Stimulated activated CD8-positive, alpha-beta memory T cell treated with anti-CD3 and anti-CD28 coated beads, Interleukin-4, amount 100 ng/mL, for 1 hour (primary cell): ENCODE measurements at places on chromosomes 6 and 20.

DNA sequence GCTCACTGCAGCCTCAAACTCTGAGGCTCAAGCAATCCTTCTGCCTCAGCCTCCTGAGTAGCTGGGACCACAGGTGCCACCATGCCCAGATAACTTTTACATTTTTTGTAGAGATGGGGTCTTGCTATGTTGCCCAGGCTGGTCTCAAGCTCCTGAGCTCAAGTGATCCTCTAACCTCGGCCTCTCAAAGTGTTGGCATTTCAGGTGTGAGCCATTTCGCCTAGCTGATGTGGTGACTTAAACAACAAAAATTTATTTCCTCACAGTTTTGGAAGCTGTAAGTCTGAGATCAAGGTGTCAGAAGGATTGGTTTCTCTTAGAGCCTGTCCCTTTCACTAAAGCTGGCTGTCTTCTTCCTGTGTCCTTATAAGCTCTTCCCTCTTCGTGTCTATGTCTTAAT is 15.0 kb upstream of the JARID2 start:
- no peak for DNase-seq

DNA sequence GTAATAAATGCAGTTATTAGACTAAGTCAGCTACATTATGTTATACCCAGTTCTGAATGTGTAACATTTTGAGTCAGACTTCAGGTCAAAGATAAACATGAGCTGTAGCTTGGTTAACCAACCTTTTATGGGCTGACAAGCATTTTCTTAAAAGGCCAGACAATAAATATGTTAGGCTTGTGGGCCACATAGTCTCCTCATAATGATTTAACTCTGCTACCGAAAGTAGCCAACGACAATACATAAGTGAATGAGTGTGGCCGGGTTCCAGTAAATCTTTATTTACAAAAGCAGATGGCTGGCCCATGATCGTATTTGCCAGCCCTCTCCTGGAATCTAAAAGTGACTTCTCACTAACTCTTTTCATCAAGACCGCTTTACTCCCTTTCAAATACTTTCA is 49.9 kb downstream of the ATG5 start:
- DNase-seq: no peak

GRCh38 chr6:25954756-25955155 is 7.8 kb upstream of the TRIM38 start:
- no peak for DNase-seq

DNA sequence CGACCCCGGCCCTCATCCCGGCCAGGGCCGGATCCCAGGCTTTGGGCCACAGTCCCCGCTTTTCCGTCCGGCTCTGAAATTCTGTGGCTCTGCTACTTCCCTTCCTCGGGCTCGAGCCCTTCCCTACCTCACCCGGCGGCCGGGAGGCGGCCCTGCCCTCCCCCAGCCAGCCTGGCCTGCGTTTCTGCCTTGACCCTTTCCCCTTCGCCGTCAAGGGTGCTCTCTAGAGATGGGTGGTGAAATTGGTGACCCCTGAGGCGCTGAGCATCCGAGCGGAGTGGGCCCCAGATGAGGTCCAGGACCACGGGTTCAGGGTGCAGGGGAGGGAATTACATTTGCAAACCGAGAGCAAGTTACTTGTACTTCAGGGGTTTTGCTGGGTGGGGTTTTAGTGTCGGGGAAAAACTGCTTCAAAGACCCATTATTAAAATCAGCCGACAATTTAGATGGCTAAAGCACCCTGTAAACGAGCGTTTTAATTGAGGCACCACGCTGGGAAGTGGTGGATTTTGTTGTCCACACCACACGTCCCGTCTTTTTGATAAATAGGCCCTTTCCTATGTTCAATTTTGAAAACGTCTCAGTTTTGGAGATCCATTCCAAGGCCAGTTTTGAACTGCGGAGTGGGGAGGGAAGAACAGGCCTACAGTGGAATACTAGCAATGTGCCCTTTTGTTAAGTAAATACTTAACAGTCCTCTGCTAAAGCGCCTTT is 9.9 kb downstream of the TFAP2A start:
- DNase-seq: no peak

DNA sequence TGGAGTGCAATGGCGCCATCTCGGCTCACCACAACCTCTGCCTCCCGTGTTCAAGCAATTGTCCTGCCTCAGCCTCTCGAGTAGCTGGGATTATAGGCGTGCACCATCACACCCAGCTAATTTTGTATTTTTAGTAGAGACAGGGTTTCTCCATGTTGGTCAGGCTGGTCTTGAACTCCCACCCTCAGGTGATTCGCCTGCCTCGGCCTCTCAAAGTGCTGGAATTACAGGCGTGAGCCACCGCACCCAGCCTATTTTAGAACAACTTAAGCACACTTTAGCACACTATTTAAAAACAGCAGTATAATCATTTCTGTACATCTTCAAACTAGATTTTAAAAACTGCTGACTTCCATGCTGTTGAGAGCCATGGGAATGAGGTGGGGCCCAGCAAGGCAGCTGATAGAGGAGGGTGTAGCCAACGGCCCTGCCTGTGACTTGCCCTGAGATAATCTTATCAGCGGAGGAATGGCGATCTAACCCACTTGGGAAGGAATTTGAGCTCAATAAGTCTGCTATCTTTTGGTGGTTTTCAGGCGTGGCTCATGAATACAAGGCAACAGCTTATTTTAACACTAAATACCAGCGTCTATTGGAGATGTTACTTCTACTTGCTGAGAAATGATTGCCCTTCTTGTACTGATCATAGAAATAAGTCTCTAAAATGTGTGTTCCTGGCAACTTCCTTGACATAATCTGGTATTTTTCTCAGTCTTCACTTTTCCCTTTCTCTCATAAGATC is 12.1 kb downstream of the ZDHHC14 start:
- no peak for DNase-seq

DNA sequence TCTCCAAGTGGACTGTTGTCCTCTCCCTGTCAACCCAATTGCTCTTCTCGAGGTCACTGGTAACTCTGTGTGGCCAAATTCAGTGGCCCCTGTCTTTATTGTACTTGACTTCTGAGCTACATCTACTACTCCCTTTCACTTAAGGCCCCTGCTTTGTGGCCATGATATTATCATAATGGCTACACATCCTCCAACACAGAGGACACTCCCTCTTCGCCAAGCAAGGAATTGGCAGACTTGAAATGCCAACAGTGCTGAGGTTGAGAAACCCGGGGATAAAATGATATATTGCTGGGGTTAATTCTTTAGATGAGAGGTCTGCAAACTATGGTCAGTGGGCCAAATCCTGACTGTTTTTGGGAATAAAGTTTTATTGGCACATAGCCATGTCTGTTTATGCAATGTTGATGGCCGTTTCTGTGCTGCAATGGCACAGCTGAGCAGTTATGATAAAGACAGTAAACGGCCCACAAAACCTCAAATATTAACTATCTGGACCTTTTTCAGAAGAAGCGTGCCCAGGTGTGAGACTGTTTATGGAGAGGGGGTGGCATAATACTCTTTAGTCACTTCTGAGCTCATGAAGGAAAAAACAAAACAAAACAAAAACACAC is 12.0 kb upstream of the MRPS10 start:
- DNase-seq: no peak
